ENCODE measurements at places on chromosomes 2 and 18. TPM values are rescaled to one million over a fixed set of nuclear protein-coding genes. Genes with fewer than 3 reads are reported as not detected.

The MOB1A gene
- total RNA-seq: 97.0 TPM

DNA sequence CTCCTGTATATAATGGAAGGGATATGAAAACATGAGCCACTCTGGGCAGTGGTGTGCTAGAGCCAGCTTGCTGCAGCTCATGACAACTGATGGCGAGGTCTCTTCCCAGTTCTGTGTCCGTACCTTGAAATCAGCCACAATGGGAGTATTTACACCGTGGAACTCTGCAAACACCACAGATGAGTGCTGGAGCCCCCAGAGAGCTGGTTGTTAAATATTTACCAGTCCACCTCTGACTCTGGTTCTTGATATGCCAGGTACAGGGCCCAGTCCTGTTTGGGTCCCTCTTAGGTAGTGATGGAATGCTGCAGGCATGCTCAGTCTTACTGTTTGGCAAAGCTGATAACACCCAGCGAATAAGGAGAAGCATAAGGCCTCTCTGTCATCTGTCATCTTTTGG, 116.1 kb upstream of the GLI2 start:
- H3K27me3 ChIP-seq: no peaks in the 10 kb centered on the region
- peaks cover 4% of the 10 kb centered on the region for H3K4me1 ChIP-seq
- no peak overlapping the region for H3K4me3 ChIP-seq
- no peak overlapping the region for H3K27ac ChIP-seq

DNA sequence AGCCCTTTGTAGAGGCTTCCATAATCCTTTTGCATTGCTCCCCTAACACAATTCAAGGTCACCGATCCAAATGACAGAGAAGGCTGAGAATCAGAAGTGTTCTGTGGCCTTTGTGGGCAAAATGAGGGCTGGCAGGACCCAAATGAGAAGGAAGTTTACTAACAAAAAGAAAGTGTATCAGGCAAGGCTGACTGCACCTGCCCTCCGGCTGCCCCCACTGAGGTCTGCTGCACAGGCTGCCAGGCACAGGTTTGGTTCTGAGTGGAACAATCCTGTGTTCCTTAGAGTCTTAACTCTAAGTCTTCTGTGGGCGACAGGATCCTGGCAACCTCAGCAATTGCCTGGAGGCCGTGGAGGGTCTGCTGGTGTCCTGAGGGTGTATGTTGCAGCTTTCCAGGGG, 568.5 kb downstream of the CMPK2 start:
- no peaks in the 10 kb centered on the region for H3K27me3 ChIP-seq
- no peaks in the 10 kb centered on the region for H3K4me1 ChIP-seq

DNA sequence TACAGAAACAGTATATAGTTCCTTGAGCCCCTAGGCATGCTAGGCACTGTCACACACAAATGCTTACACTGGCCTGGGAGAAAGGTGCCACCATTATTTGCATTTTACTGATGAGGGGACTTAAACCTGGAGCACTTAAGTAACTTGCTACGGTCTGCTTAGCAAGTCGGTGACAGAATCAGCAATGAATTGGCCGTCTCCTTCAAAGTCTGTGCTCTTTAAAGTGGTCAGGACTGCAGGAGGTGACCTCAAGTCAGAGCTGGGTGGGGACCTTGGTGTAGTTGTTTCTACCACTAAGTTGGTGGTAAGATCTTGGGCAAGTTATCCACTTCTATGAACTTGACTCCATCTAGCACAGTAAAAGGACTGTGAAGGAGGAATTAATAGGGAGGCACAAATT, 34.8 kb downstream of the PTPRM start:
- peaks cover 39% of the 10 kb centered on the region for H3K4me1 ChIP-seq
- H3K4me3 ChIP-seq: no peak overlapping the region
- H3K27me3 ChIP-seq: no peaks in the 10 kb centered on the region
- no peaks in the 10 kb centered on the region for H3K36me3 ChIP-seq
- no peak overlapping the region for H3K27ac ChIP-seq

GRCh38 chr2:22301228-22301627, 1083.8 kb upstream of the KLHL29 start:
- no peaks in the 10 kb centered on the region for H3K36me3 ChIP-seq
- DNase-seq: no peak
- no peaks in the 10 kb centered on the region for H3K27me3 ChIP-seq
- no peaks in the 10 kb centered on the region for H3K4me1 ChIP-seq

DNA sequence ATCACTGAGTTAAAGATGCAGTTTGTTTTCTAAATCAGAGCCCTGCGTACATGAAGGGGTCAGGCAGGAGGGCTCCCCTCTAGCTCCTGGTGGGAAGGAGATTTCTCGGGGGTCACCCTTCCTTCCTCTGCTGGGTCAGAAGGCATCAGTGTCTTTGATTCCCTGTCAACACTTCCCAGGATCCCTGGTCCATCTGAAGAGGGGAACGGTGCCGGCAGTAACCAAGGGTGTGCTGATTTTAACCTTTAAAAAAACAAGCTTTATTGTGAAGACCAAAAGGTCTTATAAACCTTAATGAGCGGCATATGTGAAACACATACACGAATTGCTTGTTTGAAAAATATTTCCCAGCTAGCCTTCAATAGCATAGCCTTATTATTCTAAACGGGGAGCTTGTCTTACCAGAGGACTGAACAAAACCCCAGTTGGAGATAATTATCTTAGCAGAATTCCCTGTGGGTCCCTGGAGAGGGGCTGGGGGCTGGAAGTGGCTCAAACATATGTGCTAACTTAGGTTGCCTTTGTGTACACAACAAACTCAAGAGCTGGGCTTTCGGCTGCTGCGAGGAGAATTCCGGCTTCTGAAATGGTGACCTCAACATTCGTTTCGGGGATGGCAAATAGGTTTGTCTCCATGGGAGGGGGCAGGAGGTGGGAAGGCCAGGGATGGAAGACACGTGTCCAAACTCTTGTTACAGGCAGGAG, 114.9 kb upstream of the MYCN start:
- H3K36me3 ChIP-seq: no peaks in the 10 kb centered on the region
- DNase-seq: no peak
- H3K27me3 ChIP-seq: no peaks in the 10 kb centered on the region
- H3K27ac ChIP-seq: no peak overlapping the region
